ENCODE measurements at places on chromosomes 4 and X.
A peak's percentile ranks its signal among the peaks of the same experiment; 100 is the strongest.

DNA sequence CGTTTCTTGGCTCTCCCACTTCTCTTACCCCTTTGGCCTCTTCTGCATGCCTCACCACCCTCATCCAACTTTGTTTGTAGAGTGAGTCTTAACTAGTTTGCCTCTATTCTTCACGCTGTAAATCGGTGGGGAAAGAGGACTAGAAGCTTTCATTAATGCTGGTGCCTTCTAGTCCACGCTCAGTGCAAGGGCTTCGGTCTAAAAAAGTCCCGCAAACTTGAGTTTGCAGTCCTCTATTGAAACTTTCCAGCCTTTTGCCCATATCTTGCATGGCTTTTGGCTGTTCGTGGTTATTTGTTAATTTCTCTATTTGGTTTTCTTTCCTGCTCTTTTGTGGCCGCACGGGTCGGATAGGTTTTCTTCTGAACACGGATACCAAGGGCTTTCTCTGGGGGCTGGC lies 868 bp downstream of the DACH2 start:
- DNase-seq, result no peak

DNA sequence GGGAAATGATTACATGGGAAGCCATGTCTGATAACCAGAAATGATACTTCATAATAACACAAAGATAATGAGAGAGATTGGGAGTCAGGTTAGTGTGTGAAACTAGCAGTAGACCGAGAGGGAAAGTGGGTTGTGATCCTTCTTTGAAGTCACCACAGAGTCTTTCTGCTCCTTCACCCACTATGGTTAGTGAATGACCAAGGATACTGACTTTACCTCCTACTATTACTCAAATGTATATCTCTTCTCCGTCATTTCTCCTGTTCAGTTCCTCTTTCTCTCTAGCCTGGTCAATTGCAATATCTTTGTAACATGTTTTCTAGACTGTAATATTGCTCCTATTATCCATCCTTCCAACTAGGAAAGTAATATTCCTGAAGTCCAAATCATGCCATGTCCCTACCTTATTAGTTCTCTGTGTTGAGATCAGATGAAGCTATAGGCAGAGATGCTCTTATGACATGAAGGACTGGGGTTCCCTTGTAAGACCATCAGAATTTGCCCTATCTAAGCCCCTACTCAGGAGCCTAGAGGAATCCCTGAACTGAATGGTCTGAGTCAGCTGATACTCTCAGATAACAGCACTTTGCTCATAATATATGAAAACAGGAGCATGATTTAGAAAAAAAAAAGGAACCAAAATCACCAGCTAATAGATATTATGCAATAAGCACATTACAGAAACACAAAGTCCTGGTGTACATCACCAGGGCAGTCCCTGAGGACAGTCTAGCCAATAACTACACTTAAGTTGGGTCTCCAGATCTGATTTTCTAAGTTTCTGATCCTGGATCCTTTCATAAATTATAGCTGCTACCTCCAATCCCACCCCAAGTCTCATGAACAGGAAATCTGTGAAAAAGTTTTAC lies 81.2 kb downstream of the SHROOM3 start:
- peak; percentile 17 for DNase-seq

GRCh38 chrX:9824554-9824953 lies 38.3 kb downstream of the SHROOM2 start:
- no peak for DNase-seq

DNA sequence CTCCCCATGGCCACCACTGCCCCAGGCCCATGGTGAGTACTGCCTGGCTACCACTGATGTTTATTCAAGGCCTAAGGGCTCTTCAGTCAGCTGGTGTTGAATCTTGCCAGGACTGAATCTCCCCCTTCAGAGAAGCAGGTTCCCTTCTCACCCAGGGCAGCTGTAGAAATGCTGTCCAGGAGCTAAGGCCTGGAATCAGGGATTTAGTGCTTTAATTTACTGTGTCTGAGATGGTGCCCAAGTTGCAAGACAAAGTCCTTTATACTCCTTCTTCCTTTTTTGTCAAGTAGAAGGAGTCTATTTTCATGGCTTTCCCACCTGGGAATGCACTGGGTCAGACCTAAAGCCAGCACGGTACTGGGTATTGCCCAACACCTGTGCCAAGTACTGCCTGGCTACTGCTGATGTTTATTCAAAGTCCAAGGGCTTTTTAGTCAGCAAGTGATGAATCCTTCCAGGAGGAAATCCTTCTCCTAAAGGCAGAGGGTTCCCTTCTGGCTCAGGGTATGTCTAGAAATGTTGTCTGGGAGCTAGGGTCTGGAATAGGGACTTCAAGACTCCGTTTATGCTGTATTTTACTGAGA lies 117.6 kb upstream of the ATOH1 start:
- no peak for DNase-seq

GRCh38 chr4:16652732-16653305 lies 245.6 kb downstream of the LDB2 start:
- DNase-seq, result no peak

GRCh38 chr4:15776871-15777648 lies 1.1 kb upstream of the CD38 start:
- no peak for DNase-seq

GRCh38 chr4:83389037-83389720 lies 54.5 kb upstream of the HPSE start:
- no peak for DNase-seq

GRCh38 chr4:88196523-88197185 lies 38.2 kb upstream of the ABCG2 start:
- DNase-seq, result no peak

DNA sequence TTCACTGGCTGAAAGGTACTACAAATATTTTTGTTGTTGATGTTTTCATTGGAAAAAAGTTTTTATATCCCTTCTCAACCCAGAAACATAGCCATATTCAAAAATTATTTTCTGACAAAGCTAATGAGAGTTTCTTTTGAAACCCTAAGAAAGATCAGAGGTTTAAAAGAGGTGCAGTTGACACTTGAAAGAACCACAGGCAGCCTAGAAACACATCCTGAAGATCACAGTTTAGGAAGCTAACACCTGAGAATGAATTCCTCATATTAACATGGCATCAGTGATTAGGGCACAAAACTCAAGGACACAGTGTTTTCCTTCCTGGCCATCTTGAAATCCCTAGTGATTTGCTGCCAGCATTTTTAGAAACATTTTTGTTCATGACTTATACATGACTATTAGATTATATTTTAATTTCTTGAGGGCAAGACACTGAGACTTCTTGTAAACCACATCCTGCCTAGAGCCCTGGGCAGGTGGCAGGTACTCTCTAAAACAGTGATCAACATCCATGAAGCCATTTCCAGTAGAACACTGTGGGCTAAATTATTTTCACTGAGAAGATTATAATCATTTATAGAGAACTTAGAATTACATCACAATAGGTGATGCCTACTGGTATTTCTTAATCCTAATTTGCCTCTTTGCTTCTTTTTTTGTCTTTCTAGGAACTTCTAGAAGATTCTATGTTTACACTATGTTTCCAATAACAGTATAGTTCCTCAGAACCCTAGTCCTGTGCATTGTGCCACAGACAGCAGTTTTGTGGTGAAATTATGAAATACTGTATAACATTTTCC lies 80.0 kb downstream of the ARSJ start:
- no peak for DNase-seq

DNA sequence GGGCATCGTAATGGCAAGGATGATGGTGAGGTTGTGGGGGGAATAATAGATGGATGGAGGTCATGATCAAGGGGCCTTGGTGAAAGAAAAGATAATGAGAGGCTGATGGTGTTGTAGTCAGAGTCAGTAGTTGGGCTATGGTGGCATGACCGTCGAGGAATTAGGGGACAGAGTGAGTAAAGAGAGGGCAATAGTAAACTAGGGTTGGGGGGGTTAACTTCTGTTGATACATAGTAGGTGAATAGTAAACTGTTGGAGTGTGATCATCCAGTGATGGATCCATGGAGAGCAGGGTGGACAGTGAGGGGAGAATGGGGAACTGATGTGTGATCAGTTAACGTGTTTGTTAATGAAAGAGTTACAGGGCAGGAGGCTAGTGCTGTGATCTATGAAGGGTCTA lies 920 bp downstream of the FTSJ1 start:
- no peak for DNase-seq

- DNase-seq, result peak; percentile 90
Observed at GRCh38 chr4:176436293-176436973, 116.7 kb downstream of the SPCS3 start.

DNA sequence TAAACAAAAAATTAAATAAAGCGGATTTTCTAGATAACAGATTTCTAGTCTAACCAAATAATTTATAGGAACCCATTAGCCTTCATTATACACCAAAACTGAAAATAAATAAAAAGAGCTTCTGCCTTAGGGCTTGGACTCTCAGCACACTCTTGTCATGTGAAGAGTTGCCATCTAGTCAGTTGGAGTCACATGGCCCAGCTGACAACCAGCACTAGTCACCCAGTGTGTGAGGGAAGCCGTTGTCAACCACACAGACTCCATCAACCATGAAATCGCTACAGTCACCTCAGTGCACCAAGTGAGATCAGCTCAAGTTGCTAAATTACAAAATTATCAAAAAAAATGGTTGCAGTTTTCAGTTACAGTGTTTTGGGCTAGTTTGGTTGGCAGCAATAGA lies 470.0 kb downstream of the GASK1B start:
- DNase-seq, result no peak

DNA sequence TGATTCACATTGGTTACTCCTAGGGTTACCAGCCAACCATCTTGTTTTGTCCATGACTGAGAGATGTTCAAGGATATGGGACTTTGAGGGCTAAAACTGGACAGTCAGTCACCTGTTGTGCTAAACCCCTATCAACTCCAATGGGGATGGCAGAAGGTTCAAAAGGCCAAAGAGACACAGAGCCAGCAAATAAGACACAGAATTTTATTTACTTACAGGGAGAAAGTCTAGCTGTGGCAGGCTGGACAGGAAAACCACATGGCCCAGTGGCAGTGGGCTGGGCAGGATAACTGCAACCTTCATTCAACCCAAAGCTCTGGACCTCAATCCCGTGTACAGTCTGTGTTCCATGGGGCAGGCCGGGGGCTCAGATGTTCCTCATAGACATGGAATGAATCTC lies 326.7 kb upstream of the RPS6KA3 start:
- no peak for DNase-seq

DNA sequence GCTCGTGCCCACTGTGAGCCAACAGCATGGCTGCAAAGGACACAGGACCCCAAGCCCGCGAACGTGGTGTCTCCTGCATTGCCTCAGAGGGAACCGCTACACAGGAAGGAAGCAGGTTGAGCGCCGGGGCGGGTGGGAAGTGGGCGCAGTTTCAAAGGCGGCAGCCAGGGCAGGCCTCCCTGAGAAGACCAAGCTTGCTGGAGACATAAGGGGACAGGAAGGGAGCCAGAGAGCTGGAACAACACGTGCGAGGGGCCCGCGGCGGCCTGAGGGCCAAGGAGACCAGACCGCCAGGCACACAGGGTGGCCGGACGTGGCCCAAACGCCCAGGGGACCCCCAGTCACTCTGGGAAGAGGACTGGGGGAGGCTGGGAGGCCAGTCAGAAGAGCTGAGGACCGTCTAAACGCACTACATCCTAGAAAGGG lies 32.0 kb downstream of the CTBP1 start:
- no peak for DNase-seq

- no peak for DNase-seq
Observed at GRCh38 chr4:168241953-168242352, 76.6 kb downstream of the DDX60 start.

- DNase-seq, result peak; percentile 79
Observed at GRCh38 chrX:12970691-12971202, 4.2 kb upstream of the TMSB4X start.

- peak; percentile 79 for DNase-seq
Observed at GRCh38 chr4:80153874-80154544, 43.3 kb upstream of the PRDM8 start.

DNA sequence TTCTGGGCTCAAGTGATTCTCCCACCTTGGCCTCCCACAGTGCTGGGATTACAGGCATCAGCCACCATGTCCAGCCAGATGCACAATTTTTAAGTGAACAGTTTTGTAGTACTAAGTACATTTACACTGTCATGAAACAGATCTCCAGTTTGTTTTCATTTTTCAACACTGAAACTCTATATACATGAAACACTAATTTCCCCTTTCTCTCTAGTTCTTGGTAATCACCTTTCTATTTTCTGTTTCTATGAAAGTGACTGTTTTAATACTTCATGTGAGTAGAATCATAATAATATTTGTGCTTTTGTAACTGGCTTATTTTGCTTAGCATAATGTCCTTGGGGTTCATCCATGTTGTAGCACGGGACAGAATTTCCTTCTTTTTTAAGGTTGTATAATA lies 237.4 kb downstream of the CAMK2D start:
- no peak for DNase-seq

DNA sequence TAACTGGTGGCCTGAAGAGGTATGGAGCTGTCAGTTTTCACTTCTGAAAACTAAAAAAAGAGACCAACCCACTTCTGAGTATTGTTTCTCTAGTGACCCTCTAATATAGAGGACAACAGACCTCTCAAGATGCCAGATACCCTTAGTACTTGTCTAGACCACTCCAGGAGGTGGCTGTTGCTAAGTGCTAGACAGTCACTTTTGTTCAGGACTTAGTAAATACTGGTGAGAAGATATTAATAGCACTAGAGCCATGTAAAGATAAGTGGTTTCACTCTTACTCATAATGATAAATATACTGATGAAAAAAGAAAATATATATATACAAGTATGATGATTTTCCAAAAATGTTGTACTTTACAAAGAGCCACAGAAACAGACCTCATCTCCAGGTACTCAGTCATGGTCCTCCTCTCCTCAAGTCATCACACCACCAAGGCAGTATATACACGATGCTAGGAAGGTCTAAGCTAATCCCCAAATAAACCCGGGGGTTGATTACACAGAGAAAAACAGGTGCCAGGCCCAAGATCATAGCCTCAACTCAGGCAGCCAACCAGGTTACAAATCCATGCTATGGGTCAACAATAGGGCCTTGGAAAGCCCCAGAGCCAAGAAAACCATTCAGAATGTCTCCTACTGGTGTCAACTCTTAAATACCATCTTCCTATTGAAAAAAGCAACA lies 66.9 kb downstream of the ARHGEF9 start:
- DNase-seq, result no peak

DNA sequence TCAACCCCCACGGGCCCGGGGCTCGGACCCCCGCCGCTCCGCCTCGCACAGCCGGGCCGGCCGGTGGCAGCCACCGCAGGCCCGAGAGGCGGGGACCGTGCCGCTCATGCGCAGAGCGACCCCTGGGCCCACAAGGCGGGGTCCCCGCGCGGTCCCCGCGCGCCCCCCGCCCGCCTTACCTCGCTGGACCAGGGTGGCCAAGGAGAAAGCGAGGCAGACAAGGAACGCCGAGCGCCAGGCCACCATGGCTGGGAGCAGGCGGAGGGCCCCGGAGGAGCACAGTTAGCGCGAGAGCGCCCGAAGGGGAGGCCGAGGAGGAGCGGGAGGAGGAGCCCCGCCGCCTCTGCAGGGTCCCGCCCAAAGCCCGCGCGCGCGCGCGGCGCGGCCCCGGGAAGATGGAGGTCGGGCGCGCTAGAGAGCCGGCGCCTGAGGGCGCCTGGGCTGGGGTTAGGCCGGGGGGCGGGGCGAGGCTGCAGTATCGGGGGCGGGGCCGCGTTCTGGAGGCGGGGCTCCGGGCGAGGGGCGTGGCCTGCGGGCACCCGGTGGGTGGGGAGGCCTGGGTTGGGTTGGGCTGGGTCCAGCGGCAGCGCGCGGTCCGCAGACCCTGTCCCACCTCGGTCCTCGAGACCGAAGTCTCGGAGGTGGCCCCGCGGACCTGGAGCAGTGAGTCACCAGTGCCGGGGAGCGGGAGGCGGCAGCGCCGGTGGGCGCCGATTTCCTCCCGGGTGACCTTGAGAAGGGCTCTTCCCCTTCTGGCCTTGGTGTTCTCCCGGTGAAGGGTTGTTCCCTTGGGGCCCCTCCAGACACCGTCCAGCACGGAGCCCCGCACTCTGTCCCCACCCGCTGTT lies at the start of gene CD99L2:
Gene CD99L2 (minus strand): TSS at position 326 of the 848 bp plus-strand sequence. CDS start 80 bp downstream, at position 246.
- DNase-seq, result peak; percentile 75
